PC-9 (cell line): ENCODE measurements at places on chromosomes 1 and 21. TPM values are rescaled to one million over a fixed set of nuclear protein-coding genes. Genes with fewer than 3 reads are reported as not detected.

TRIM63 gene
- total RNA-seq: not detected in 2 replicates

KCND3 gene
- total RNA-seq: not detected in 2 replicates

SUSD4 gene
- 2.0 and 3.2 TPM in 2 replicates for total RNA-seq

KCNC4 gene
- total RNA-seq: 8.6 and 9.4 TPM in 2 replicates

MAP3K7CL gene
- total RNA-seq: 0.37 and 0.50 TPM in 2 replicates

RHD gene
- total RNA-seq: not detected in 2 replicates

PRRX1 gene
- not detected in 2 replicates for total RNA-seq

FALEC gene
- total RNA-seq: 0.94 and 2.1 TPM in 2 replicates

LRRC38 gene
- not detected in 2 replicates for total RNA-seq

FCRL5 gene
- not detected in 2 replicates for total RNA-seq

ZNF683 gene
- not detected in 2 replicates for total RNA-seq

SLC16A4 gene
- 24.6 and 32.7 TPM in 2 replicates for total RNA-seq

MAB21L3 gene
- total RNA-seq: not detected in 2 replicates

LEMD1 gene
- 16.7 and 22.1 TPM in 2 replicates for total RNA-seq
